ENCODE measurements at places on chromosomes 12 and 14. TPM values are rescaled to one million over a fixed set of nuclear protein-coding genes. Genes with fewer than 3 reads are reported as not detected.

DNA sequence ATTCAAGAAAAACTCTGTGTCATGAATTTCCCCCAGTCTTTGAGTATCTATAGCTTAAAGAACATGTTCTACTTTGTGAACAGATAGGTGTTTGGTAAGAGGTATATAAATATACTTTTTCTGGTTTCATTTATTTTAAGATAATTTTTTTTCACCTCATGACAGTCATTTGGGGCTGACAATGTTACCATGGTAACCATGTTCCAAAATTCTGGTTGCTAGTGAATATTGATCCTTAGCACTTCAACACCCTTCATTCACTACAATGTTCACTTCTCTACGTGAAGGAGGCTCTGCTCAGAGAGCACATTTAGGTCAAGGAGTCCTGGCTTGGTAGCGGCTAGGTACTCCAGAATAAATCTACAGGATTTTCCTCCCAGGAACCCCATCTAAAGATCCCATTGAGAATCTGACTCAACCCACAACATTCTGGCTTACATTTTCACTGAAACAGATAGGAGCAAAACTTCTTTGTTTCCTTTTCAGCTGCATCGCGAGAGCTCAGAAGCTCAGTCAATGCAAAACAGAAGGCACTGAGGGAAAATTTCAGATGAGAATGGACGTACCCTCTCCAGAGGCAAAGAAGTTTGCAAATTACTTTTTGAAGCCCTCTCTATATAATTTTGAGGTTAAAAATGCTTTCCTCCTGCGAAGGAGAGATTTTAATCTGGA lies 93.6 kb downstream of the ARF6 start:
- no peaks in the 10 kb centered on the region for H3K27me3 ChIP-seq
- peak overlapping the region; percentile 98 for H3K27ac ChIP-seq
- peaks cover 79% of the 10 kb centered on the region for H3K4me1 ChIP-seq
- H3K36me3 ChIP-seq: no peaks in the 10 kb centered on the region

ABHD12B gene
- not detected for total RNA-seq

SERPINA12 gene
- total RNA-seq: not detected

DNA sequence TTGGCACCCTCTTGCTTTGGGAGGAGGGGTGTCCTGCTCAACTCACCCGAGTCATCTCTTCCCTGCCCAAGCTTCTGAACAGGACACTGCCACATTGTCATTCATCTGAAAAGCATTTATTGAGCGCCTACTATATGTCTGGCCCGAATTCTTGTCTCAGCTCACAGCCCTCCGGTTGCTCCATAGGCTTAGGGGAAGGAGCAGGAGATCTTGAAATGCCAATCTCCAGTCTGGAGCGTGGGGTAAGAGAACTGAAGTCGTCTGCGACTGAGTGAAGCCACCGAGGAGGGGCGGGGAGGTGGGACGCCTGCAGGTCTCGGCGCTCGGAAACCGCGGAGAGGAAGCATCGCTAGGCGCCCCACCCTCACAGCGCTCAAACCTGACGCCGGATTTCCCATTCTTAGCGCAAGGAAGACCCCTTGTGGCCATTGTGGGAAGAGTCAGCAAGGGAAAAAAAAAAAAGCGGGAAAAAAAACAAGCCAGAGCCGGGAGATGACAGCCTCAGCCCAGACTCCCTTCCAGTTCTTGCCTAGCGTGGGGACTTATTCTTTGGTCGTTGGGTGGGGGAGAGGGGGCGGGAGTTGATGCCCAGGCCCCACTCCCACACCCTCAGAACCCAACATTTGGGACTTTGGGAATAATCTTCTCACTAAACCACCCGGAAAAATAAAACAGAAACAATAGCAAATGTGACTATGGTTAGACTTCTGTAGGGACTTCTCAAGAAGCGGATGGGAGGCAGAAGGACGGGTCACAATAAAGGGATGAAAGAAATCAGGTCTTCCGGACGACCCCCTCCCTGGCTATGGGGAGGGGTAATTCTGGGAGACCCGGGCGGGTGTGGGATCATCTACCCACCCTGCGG lies 28.2 kb upstream of the SMUG1 start:
- H3K36me3 ChIP-seq: no peaks in the 10 kb centered on the region
- H3K4me3 ChIP-seq: peak overlapping the region; percentile 90
- H3K4me1 ChIP-seq: peaks cover 27% of the 10 kb centered on the region
- H3K27ac ChIP-seq: peak overlapping the region; percentile 65
- peaks cover 20% of the 10 kb centered on the region for H3K27me3 ChIP-seq

DNA sequence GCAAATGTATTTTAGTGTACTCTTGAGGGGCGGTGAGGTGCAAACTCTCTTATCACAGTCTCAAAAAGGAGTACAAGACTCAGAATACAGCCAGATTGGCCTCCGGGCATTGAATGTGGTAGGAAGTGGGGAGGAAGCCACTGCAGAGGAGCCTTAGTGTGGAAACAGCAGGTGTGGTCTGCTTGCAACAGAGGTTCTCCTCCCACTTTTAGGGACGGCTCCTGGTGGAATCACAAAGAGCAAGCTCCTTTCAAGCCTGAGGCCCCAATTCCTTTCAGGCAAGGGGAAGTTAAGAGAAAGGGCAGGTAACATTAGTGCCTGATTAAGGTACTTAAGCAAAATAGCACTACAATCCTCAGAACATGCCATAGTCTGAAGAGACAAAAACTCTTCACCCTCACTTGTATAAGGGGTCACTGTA lies 23.7 kb upstream of the SLC2A3 start:
- peak overlapping the region; percentile 88 for H3K4me3 ChIP-seq
- H3K4me1 ChIP-seq: peaks cover 37% of the 10 kb centered on the region
- no peaks in the 10 kb centered on the region for H3K36me3 ChIP-seq
- H3K27ac ChIP-seq: peak overlapping the region; percentile 92
- no peaks in the 10 kb centered on the region for H3K27me3 ChIP-seq
- no peak for DNase-seq

GRCh38 chr14:74946659-74947281 lies 8.6 kb downstream of the PGF start:
- no peaks in the 10 kb centered on the region for H3K36me3 ChIP-seq
- peak overlapping the region; percentile 60 for H3K27ac ChIP-seq
- peaks cover 21% of the 10 kb centered on the region for H3K4me1 ChIP-seq
- no peaks in the 10 kb centered on the region for H3K27me3 ChIP-seq
- no peak for DNase-seq

Measured in HFFc6 (cell line).